CD4-positive, alpha-beta T cell (primary cell): ENCODE measurements at places on chromosomes 16 and 17.

GRCh38 chr16:72938795-72939164, 109.1 kb downstream of the ZFHX3 start:
- DNase-seq: no peak

DNA sequence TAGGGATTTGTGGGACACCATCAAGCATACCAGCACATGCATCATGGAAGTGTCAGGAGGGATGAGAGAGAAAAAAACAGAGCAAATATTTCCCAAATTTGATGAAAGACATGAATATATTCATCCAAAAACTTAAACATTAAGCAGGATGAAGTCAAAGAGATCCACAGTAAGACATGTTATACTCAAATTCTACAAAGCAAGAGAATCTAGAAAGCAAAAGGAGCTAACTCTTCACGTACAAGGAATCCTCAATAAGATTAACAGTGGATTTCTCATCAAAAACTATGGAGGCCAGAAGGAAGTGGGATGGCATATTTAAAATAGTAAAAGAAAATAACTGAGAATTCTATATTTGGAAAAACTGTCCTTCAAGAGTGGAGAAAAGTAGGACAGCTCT, 374.8 kb downstream of the ZFHX3 start:
- DNase-seq: no peak

GRCh38 chr16:4987580-4988374, 29.6 kb downstream of the SEC14L5 start:
- DNase-seq: no peak

DNA sequence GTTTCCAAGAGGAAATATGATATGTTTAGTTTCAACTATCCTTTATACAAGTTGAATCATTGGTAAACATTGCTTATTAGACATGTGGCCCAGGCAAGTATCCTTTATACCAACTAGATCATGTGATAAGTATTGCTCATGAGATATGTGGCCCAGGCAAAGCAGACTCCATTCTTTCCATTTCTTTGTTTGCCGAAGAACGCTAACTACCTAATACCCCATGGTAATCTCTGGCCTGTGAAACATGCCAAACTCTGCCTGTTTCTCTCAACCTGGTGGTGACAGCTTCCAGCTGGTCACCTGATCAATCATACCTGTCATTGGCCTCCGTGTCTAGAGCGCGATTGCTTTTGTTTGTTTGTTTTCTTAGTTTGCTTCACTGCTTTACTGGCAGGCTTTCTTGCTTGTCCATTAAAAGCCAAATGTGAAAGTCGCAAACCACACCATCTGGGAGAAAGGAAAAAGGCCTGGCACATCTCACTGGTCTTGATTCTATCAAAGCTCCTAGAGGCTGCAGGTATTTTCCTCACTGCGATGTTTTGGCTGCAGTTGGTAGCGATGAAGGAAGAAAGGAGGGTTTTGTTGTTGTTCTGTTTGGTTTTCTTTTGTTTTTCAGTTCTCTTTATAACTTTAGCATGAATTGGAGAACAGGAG, 686.2 kb downstream of the KCNJ2 start:
- no peak for DNase-seq

DNA sequence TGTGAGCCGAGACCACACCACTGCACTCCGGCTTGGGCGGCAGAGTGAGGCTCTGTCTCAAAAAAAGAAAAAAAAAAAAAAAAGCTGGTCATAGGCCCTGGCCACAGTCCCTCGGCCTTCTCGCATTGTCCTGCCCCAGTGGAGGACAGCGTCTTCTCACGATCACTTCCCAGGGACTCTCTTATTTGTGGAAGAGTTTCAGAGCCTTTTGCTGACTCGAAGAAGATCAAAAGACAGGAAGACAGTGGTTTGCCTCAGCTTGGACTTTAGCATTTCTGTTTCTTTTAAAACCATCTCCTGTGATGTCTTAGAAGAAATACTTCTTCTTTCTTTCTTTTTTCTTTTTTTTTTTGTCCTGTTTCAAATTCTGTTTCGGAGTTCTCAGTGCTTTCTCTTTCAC, 210.0 kb downstream of the FTO start:
- no peak for DNase-seq

DNA sequence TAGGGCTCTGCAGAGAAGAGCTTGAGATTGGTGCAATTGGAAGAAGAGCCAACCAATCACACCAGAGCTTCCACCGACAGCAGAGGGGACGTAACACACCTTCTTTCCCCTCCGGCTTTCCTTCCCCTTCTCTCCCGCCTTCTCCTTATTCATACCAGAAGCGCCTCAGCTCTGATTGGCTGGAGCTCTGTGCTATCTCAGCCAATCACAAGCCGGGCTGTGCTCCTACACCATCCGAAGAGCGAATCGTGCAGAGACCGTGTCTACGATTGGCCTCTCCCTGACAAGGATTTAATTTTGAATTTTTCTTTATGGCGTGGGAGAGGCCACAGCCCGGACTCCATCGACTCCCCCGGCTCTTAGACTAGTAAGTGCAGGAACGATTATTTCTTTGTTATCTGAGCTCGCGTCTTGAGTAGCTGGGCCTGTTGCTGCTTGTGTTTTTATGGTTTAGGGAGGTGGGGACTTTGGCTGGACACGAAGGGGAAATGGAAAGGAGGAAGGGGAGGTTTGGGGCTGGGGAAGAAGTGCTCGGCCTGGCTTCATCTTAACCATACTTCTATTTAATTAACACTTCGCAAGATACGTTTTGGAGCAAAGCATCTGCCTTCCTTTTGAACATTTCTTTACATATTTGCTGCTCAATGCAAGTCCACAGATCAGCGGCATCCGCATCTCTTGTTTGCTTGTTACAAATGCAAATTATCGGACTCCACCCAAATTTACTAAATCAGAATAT, at the start of gene PRR11:
PRR11 (plus strand) TSS at position 308 of the 739 bp plus-strand sequence. CDS start 14,007 bp downstream, outside the sequence.
- DNase-seq: peak; percentile 82

GRCh38 chr16:11499295-11500089, 87.2 kb downstream of the LITAF start:
- no peak for DNase-seq

- no peak for DNase-seq
Measured at GRCh38 chr17:9427465-9428315, 147.9 kb downstream of the STX8 start.
